Effector CD8-positive, alpha-beta T cell (primary cell): ENCODE measurements at places on chromosomes 3 and 15.

- no peak for DNase-seq
Measured at GRCh38 chr3:150867434-150867833, 37.8 kb downstream of the MINDY4B start.

DNA sequence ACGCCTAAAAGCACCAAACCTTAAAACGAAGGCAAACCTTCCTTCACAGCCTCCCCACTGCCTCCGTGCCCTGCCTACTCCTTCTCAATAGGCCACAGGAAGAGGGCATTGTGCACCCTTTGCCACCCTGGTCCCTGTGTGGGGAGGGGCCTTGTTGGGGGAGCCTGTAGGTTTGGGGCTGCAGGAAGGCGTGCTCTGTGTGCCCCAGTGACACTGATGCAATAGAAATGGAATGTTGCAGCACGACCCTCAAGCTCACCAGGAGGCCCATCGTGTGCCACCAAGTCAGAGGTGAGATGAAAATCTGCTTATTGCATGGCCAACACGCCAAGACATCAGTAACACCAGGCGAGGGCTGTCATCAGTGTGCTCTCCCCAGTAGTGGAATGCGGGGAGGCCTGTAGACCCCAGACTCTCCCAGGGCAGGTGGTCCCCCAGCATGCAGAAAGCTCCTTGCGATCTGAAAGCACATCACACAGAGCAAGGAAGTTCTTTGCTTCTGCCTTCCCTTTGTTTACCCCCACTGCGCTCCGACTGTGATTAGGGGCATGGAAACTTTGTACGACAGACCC is 86.2 kb downstream of the ASB7 start:
- DNase-seq = no peak

DNA sequence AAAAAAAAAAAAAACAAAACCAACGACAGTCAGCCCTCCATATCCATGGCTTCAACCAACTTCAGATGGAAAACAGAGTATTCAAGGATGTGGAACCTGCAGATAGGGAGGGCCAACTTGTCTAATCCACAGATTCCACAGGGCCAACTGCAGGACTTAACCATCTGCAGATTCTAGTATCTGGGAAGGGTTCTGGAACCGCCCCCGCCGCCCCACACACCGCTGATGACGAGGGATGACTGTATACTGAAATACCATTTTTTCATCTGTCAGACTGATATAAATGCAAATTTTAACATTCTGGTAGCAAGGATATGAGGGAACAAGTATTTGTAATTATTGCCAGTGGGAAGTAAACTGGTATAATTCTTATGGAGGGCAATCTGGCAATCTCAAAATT is 29.5 kb downstream of the ADPGK start:
- no peak for DNase-seq

DNA sequence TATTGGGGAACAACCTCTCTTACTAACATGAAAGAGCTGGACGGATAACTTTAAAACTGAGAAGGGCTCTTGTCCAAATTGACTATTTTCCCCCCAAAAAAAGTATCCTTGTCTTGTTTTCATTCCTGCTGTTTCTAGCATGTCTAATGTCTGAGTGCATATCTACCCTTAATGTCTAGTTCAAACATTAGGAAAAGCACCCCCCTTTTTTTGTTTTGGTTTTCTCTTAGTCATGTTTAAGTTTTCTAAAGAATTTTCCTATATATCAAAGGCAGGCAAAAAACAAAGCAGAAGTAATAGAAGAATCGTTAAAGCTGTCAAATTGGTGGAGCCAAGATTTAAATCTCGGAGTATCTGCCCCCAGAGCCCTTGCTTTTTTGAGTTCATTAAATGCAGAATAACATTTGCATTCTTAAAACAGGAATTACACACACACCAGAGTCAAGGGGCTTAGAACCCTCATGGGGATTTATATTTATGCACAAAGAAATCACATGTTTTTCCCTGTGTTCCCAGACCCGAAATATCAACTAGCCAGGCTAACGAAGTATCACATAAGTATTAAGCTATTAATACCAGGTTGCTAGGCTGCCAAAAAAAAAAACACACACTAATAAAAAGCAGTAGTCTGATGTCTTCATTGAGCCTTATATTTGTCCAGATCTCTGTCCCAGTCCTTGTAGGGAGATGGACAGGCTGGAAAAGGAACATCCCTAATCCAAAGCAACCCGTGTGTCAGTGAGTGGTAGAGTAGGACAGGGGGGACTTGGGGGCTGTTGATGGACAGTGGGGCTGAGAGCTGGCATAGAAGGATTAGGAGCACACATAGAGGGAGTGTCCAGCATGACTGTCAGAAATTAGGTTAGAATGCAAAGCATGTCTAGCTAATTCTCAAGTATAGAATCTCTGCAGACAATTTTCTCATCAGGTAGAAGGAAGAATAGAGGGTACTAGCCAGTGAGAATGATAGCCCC is 103.6 kb upstream of the BFSP2 start:
- no peak for DNase-seq

- DNase-seq = no peak
Measured at GRCh38 chr3:170703121-170703588, 117.3 kb upstream of the SLC7A14 start.

GRCh38 chr3:46131884-46132450 is 76.1 kb downstream of the CCR1 start:
- DNase-seq = no peak

- no peak for DNase-seq
Measured at GRCh38 chr15:64640146-64640871, 135.1 kb downstream of the RBPMS2 start.

DNA sequence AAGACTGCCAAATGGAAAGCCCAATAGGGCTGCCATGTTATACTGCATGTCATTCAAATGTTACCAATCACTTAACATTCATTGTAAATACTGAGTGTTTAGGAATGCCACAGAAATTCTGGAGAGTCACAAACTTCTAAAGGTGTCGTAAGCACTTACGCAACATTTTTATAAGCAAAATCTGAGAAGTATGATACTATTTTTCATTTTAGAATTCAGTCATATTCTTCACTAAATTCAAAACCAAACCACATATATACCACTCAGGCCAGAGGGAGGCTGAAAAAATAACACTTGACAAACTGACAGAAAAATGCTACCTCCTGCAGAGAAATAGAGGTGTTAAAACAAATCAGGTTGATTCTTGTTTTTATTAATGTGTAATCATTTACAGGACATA is 89.8 kb downstream of the THBS1 start:
- DNase-seq = no peak

GRCh38 chr3:188160751-188161150 is 6.8 kb downstream of the LPP start:
- DNase-seq = no peak

- DNase-seq = no peak
Measured at GRCh38 chr3:31352331-31352730, 180.4 kb upstream of the STT3B start.

DNA sequence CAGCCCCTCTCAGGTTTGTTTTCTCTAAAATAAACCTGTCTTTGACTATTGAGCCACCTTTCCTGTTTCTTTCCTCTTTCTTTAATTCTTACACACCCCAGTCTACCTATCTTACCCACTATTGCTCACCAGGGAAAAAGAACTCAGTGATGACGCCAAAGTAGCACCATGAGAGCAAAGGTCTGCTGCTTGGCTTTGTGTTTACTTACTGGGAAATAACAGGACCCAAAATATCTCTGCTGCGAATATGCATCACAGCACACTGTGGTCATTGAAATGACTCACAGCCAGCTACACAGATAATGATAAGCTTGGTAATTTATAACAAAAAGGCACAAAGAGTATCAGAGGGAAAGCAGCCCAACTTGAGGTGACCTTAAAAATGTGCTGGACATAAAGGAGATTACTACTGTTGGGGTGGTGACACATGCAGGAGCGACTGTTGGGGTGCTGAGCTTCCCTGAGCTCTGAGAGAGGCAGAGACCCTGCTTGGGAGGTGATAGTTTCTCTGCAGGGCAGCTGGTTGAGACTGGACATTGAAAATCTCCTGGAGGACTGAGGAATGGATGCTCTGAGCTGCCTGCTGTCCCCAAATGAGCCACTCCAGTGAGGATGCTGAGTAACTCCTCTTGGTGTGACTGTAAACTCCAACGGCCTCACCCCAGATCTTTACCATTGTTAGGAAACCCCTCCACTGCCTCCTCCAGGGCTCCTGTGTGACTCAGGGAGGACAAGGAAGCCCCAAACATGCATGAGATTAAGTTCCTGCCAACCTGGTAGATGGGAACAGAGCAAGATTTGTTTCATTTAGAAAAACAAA is 14.5 kb downstream of the EFCAB12 start:
- no peak for DNase-seq

GRCh38 chr15:64267331-64267973 is 88.5 kb downstream of the CSNK1G1 start:
- DNase-seq = no peak

- no peak for DNase-seq
Measured at GRCh38 chr3:156216852-156217251, 96.5 kb downstream of the KCNAB1 start.

GRCh38 chr3:184172681-184173373 is 1.8 kb upstream of the AP2M1 start:
- DNase-seq = no peak

- no peak for DNase-seq
Measured at GRCh38 chr15:65970937-65971740, 101.8 kb downstream of the RAB11A start.

DNA sequence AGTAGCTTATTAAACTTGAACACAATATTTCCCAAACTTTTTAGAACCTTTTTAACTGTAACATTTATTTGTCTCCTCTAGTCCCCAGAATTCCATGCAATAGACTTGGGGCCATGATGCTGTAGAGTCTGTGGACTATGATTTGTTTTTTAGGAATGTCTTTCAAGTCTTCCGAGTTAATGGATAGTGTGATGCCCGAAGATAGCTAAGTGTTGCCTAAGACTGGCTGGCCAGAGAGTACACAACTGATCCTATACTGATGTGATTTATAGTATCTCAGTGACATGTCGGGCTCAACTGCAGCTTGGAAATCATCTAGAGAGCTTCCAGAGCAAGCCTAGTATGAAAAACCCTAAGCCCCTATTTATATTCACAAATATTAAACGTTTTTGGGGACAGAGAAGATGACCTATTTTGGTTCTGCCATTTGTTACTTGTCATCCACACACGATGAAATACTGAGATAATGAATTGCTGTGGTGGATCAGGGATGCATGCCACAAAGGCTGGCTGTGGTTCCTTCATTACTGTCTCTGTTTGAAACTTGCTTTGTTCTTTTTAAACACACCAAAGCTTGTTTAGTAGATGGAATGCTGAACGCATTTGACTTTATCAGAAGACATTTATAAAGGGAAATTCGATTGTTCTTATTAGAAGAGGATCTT is 507.4 kb downstream of the TAFA4 start:
- no peak for DNase-seq

- no peak for DNase-seq
Measured at GRCh38 chr3:67535006-67535405, 119.4 kb downstream of the SUCLG2 start.

GRCh38 chr15:92112711-92113110 is 259.2 kb downstream of the SLCO3A1 start:
- no peak for DNase-seq

- no peak for DNase-seq
Measured at GRCh38 chr3:151891721-151892120, 18.3 kb downstream of the SUCNR1 start.

- DNase-seq = no peak
Measured at GRCh38 chr3:99662838-99663570, 24.6 kb downstream of the COL8A1 start.

- DNase-seq = no peak
Measured at GRCh38 chr15:41085029-41085428, 31.1 kb downstream of the INO80 start.

DNA sequence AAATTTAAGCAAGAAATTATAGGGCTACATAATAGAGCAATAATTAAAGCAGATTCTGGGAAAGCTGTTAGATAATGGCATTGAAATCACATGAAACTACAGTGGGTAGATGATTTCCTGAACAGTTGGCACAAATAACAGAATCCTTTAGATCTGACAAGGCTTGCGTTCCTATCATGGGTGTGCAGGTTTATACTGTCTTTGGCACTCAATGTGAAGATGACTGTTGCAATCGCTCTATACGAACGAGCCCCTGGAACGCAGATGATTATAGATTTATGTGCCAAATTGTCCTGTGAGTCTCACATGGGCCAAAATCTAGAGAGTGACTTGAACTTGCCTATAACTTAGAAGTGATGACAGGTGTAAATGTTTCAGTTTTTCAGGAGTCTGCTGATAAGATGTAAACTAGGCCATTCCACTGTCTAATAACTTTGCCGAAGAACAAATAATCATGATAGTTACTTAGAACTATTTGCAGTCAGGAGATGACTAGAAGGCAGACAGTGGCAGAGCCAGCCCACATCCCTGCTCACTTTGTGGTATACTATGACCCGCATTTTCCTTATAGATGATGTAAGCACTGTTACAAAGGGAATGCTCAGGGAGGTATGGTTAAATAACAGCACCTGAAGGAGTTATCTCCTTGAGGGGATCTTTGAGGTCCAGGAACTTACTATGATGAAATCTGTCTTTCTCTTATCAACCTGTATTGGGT is 30.5 kb upstream of the TRPC1 start:
- DNase-seq = no peak

- peak; percentile 49 for DNase-seq
Measured at GRCh38 chr15:63497642-63498467, 6.5 kb upstream of the USP3 start.

DNA sequence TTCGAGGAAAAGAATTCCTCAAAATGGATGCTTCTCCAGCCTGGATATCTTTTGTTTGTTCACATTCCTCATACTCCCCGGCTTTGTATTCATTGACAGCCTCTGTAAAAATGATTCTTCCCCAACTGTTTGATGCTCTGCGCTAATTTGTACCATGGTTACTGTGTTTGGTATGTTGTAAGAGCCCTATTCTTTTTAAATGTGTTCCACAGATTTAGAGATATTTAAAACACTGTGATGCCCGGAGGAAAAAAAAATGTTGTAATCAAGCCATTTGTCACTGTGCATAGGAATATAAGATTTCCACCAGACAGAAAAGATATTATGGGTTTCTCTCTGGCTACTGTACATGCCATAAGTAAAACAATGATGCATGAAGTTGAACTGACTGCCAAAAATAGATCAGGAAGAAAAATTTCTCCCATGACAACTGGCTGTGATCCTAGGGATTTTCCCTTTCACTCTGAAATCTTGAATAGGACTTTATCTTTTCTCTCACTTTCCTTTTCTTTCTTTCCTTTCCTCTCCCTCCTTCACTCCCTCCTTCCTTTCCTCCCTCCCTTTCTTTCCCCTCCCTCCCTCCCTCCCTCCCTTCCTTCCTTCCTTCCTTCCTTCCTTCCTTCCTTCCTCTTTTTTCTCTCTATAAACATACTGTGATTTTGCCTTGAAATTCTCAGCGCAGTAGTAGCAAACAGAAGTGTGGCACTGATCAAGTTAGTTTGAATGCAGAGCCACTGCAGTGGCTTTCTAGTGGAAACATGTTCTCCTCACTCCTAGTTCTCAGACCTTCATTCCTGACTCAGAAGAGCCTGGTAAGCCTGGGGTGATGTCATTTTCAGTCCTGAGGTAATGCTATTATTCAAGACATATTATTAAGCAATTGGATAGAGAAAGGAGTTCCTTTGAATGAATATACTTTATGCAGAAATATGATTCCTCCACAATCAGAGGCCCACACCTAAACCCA is 254.9 kb upstream of the TBL1XR1 start:
- no peak for DNase-seq
